ENCODE measurements at places on chromosomes 12 and 14.

- no peak for DNase-seq
Observed at GRCh38 chr14:51620056-51620455, 31.7 kb upstream of the FRMD6 start.

DNA sequence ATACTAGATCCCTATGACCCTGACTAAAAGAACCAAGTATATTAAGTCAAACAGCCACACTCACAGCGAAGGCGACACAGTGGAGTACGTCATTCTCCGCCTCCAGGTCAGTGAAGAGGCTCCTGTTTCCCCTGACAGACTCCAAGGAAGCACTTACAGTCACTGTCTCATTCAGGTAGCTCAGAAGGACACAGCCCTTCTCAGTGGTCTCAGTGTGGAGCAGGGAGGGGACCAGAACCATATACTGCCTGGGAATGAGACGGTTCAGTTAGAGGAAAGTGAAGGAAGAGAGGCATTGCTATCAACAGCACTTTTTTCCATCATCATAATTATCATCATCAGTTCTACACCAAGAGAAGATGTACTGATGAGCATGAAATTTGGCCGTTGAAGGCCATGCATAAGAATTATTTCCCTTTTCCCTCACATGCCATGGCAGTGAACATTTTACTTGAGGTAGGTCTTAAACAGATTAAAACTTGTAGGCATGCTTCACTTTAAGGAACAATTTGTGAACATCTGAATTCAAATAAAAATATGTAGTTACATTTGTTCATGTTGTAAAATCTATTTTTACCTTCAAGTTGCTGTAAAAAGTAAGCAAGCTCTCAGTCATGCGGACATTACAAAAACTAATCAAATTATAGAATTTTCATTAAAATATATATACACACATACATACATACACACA, 2.3 kb downstream of the A2M start:
- no peak for DNase-seq

DNA sequence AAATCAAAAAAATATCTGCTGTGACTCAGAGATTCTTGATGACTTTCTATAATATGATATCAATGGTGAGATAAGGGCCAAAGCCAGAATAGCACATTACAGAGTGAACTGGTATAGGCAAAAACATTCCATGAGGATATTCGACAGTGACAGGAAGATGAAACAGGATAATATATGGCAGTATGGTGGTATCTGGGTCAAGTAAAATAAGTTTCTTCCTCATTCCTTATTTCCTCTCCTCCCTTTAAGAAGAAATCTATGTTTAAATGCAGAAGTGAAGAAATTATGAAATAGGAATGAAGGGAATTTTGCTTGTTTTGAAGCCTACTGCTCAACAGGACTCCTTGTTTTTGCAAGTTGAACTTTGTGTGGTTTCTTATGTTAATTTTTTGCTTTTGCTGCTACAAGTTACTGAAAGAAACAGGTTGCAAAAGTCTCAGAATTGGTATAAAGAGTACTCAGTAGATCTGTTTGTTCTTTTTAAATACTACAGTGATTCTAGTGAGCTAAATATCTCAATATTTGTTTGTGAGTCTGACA, 7.0 kb downstream of the ACSS3 start:
- no peak for DNase-seq

DNA sequence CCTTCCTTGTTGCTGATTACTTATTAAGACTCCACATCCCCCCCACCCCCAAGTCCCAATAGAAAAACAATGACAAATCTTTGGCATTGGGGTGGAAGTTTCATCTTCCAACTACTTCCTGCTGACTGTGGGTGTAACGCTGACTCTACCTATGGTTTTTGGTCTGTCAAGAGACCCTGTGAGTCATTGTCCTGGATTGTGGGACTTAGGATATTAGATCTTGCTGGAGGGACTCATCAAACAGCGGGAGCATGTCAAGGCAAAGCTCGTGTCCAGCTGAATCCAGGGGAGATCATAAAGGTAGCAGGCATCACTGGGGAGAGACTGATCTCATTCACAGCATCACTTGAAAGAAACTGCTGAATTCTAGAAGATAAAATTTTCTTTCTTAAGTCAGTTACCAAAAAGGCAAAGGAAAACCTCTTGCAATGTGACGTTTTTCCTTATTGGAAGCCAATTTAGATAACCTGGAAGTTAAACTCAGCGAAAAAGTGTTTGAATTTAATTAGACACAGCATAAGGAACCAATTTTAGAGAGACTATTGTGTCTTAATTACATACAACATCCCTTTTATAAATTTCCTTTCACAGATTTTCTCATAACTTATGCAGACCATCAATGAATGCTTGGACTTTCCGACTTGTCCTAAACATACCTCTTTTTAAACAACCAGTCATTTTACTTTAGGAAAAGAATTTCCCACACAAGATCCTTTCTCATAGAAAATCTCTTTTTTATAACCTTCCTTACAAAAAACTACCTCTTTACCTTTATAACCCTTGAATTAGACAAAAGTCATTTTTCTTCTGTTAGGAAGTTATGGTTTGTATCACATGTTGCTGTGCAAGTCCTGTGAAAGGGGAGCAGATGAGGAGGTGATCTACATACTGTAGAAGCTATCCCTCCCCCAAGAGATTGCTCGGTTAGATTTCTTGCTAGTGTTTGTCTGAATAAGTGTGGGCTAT, 94.6 kb upstream of the SCAF11 start:
- no peak for DNase-seq

- no peak for DNase-seq
Observed at GRCh38 chr12:71691504-71692129, 5.7 kb downstream of the TMEM19 start.

DNA sequence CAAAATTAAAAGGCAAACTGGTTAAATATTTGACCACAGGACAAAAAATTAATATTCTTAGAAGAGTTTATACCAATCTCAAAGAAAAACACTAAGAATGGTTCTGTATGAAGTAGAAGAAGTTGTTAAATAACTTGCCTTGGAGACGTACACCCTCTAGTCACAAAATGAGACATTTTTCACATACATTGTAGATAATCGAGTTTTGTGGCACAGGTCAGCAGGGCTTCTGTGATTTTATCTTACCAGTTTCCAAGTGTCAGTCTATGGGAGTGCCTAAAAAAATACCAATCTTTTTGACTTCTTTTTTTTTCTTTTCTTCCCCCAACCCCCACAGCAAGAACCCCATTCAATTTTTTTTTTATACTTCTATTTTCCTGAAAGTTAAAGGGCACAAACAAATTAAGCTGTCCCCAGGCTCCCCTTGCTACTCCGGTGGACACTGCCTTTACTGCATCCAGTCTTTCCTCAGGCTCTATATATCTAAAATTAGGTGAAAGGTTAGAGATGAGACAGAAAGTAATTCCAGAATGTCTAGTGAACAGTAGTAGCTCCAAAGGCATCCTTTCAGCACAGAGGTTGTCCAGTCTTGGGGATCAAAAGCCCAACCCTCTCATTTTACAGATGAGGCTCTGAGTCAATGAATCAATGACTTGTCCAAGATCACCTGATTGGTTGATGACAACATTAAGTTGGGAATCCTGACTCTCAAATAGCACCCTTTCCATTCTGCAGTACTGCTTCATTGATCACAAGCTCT, 6.2 kb downstream of the LIMA1 start:
- DNase-seq, result no peak

- DNase-seq, result no peak
Observed at GRCh38 chr12:42981379-42981778, 391.8 kb upstream of the PRICKLE1 start.

- DNase-seq, result no peak
Observed at GRCh38 chr14:24392325-24393091, 6.3 kb upstream of the NYNRIN start.

- no peak for DNase-seq
Observed at GRCh38 chr12:104063712-104064030, 660 bp upstream of the HCFC2 start.

GRCh38 chr12:18267427-18268099, 6.2 kb downstream of the PIK3C2G start:
- no peak for DNase-seq

DNA sequence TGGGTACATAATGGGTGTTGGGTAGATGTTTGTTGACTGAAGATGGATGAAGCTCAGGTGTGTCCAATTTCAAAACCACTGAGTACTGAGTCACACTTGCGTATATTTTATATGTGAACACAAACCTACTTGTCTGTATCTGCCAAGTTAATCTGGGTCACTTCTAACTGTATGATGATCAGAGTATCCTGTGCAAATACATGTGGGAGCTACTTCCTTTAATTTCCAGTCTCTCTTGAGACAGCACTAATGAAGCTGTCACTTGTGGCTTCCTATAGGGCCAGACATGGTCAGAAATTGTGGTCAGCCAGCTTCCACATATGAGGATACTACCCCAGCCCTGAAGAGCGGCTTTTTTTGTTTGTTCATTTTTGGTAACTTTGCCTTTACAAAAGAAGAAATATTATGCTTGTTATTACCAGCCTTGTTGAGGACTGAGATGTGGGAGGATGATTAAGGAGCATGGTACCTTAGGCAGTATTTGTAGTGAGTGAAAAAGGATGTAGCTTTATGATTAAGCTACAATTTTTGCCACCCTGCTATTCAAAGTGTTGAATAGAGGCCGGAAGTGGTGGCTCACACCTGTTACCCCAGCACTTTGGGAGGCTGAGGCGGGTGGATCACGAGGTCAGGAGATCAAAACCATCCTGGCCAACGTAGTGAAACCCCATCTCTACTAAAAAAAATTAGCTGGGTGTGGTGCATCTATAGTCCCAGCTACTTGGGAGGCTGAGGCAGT, 32.4 kb downstream of the PLXNC1 start:
- no peak for DNase-seq

DNA sequence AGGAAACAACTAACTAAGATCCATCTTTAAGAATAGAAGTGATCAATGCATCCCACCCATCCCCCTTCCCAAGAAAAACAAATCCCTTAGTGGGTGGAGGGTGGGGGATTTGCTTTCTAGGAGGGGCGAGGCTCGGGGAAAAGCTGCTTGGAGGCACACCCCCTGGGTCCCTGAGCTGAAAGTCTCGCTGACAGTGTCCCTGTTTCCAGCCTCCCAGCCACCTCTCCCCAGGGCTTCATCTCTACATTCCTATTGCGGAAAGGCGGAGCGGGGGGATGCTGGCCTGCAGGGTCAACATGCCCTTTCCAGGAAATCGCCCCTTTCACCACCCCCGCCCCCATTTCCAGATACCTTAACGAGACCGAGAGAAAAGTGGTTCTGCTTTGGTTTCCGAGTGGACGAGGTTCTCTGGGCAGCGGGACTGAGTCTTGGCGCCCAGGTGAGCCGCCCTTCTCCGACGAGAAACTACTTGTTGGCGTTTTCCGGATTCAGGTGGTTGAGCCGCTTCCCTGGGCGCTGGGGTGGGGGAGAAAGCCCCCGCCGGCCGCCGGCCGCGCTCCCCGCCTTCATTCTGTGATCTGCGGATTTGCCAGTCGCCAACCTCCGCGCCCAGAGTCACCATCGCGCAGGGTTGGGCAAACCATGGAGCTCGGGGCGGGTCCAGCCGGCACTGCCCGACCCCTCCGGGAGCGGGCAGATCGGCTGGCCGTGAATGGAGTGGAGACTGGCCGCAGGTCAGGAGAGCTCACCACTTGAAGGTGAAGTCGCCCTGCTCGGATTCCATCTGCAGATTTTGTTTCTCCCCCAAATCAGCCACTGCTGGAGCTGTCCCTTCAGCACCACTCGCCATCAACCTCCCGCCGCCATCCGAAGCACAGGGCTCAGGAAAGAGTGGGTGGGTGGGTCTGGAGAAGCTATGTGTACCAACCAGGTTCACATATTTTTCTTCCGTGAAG, 505 bp downstream of the KCNC2 start:
- DNase-seq, result no peak

Measured in stimulated activated CD4-positive, alpha-beta T cell treated with anti-CD3 and anti-CD28 coated beads, Interleukin-1b, Interleukin-23, amount 100 ng/mL, for 24 hours (primary cell).